ENCODE measurements at places on chromosomes 2 and 18.

DNA sequence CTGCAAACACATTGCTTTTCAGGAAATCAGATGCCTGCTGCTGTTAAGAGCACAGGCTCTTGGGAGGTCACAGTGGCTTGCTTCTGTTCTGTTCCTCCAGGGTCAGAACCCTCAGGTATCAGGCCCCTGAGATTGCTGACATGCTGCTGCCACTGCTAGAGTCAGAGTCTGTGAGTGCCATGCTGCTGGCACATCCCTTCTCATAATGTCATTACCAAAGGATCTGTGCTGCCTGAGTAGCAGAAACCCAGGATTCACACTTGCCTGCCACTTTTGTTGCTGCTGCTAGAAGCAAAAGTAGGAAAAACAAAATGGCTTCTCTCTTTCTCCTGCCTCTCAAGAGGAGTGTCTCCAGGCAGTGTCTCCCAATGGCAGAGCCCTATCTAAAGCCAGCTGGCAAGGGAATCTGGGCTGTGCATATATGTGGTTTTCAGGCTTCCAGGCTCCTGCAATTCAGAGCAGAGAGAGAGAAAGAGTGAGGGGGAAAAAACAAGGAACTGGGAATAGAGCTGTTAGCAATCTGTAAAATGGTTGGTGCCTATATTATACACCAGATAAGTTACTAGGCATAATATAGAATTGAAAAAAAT, 180.3 kb downstream of the MYCN start:
- DNase-seq: no peak

- no peak for DNase-seq
These were observed 71.5 kb downstream of the SLC4A3 start for GRCh38 chr2:219698748-219699439.

DNA sequence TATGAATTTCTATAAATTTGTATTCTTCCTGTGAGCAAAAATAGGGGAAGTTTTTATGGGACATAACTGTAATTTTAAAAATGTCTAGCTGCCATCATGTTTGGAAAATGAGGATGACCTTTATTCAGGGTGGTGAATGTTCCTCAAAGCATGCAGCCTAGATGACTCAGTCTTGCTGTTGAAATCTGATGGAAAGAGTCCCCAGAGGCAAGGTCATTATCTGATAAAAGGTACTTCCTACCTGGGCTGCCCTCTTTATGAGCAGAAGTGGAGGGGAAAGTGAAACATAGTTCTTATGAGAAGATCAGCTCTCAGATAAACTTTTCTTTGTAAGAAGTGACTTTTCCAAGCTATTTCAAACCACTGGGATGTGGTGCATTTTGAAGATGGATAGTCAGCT, 1144.7 kb upstream of the PIK3C3 start:
- no peak for DNase-seq

DNA sequence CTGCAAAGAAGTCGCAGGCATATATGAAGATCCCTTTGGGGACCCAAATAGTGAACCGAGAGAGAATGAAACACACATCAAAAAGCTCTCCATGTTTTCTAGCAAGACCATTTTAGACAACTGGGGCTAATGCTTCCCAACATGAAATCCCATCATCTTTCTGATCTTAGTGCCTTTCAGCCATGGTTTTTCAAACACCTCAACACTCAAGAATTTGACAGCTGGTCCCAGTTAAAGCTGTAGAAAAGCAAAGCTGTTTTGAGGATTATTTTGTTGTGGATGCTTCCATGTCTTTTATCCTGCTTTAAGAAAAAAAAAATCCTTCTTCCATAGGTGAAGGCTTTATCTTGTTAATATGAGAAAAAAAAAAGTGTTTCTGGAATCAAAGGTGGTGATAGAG, 259.1 kb downstream of the STK39 start:
- DNase-seq: no peak

GRCh38 chr2:74199871-74200305, 1.5 kb downstream of the MTHFD2 start:
- DNase-seq: no peak

- no peak for DNase-seq
These were observed 112.9 kb downstream of the THADA start for GRCh38 chr2:43482961-43483360.

DNA sequence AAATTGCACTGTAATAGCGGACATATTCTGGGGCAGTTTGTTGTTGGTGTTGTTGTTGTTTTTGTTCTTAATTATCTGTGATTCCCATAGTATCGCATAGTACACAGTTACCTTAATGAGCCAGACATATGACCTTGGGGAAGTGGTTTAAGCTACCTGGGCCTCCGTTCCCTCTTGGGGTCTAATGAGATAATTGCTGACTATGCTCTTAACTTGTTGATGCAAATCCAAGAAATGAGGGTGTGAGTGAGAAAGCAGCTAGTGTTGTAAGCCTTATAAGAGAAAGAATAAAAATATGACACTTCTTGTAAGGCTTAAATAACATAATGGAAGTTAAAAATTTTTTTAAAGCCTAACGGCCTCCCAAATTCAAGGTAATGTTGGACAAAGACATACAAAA, 7.1 kb downstream of the NMI start:
- DNase-seq: no peak

DNA sequence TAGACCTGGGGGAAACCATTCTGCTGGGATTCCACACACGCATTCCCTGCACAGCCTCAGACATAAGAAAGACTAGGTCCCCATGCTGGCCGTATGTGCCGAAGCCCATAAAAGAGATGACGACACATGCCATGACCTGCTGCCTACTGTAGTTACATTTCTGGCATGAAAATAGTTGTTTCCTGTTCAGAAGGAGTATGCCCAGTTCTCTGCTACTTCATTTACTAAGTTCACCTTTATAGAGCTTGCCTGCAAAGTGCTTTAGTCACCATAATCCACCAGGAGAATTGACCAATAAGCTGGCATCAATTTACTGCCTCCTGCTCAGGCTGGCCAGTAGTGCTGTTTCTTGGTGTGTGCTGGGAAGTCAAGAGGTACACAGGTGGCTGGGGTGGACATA, 150.2 kb upstream of the ALPP start:
- DNase-seq: no peak

GRCh38 chr2:177689623-177690022, 297.1 kb downstream of the AGPS start:
- no peak for DNase-seq

GRCh38 chr2:43332653-43333052, 106.2 kb upstream of the ZFP36L2 start:
- DNase-seq: no peak

GRCh38 chr2:118498943-118499342, 348.5 kb downstream of the EN1 start:
- no peak for DNase-seq

GRCh38 chr2:238861013-238861730, 13.3 kb downstream of the TWIST2 start:
- no peak for DNase-seq

GRCh38 chr2:212941361-212941760, 210.1 kb downstream of the IKZF2 start:
- no peak for DNase-seq

DNA sequence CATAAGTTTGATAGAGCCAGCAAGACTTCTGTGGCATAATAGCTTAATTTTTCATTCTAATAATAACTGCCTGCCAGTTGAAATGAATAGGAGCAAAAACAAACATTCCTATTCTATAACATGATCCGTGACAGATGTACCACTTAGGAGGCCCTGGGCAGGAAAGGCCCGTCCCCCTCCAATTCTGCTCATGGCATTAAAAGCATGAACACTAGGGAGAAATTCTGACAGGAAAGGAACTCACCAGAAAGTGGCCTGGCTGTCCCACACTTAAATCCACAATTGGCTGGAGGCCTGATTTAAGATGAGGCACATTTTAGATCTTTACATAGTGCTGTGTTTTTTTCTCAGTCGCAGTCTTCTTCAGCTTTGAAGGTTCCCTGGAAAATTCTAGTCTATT, 261.9 kb upstream of the ETAA1 start:
- DNase-seq: no peak

GRCh38 chr2:136060416-136060815, 57.5 kb downstream of the CXCR4 start:
- DNase-seq: no peak

GRCh38 chr2:106269591-106270291, 75.6 kb upstream of the UXS1 start:
- DNase-seq: peak; percentile 49

DNA sequence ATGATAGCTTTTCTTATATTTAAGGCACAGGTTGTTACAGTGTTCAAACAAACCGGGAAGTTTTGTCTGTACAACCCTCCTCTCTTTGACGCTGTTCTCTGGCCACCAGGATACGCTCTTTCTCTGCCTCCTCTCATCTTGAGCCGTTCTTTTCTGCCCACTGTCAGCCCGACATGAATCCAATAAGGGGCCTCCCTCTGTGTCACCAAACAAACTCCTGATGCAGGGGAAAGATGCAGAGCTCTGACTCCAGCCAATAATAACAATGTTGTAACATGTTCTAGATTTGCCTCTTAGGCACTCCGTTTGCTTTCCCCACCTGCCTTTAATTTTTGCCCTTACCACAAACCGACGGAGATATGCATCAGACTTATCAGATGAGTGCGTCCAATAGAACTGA, 449.3 kb downstream of the SLC4A3 start:
- DNase-seq: no peak

DNA sequence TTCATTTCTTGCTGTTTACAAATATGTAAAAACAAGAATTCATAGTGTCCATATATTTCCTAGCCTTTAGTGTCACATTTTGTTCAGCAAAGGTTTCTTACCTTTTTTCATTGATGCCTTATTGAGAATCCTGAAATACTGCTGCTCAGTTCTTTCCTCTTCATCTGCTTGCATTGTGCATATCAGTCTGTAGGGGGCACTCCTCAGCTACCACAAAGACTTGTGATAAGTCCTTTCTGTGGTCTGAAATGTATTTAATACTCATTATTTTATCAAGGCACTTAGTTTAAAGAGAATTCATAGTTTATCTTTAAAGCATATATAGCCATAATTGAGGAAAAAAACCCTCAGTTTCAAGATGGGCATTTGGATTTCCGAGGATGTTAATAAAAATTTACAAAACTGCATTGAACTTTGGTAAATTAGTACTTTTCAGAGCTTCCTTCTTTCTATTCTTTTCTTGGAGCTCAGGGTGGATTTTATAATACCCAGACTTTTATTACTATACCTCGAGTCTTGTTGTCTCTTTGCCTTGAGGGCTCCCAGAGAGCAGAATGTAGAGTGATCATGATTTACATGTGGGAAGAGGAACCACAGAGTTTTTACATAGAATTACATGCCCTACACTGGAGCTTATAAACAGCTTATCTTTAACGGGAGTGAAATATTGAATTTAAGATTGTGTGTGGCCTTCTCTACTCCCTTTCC, 570.1 kb downstream of the PLCL1 start:
- no peak for DNase-seq

DNA sequence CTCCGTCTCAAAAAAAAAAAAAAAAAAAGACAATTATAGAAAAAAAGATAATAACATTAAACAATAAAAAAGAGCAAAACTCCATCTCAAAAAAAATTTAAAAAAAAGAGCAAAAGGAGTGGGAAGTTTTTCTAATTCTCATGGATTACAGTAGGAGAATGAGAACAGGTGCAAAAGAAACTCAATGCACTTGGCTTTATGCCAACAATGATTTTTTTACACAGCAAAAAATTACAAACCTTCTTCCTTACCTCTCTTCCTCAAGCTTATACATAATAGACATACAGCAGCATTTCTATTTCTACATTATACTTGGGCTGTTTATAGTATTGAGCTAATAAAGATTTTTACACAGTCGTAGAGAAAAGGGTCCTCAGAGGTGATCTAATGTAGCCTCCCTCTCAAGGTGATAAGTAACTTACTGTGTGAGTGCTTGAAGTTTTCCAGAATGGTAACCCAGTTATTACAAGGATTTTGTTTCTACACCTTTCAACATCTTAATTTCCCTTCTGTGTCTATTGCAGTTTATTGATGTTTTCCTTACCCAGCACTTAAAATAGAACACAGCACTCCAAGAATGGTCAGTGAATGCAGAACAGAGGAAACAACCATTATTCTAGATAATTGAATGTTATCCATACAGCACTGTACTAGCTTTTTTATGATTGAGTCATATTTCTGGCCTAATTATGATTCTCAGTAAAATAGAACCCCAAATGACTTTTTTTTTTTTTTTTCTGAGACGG, 34.9 kb upstream of the RNF138 start:
- no peak for DNase-seq

DNA sequence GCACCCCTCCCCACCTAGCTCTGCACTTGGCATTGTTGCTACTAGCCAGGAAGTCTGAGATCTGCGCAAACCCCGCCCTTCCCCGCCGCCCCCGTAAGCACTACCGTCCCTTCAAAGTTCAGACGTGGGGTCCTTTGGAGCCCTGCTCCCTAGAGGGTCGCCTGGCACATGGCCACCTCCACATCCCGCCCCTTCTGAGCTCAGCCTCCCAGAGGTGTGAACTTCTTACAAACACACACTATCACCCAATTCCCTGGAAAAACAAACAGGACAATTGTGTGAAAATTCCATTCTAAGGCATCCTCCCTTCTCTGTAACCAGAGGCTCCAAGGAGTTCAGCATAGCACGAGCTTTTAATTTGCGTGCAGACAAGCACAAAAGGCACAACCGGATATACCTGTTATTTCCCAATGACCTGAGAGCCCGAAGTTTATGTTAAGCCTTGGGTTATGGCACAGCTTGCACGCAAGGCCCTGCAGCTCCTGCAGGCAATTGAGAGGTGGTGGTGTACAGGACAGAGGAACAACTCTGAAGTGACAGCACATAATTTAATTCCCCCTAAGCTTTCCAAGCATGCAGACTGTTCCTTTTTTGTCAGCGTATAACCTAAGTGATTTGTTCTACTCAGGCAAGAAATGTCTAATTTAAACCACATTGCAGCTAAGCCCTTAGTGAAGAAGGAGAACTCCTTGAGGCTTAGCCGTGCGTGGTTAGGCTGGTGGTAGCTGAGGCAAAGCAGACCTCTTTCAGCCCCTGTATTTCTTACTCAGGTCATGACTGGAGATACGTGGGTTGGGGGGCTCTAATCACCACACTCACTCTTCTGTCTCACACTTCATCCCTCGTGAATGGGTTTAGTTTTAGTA, 20.3 kb upstream of the CYP1B1 start:
- DNase-seq: no peak

Data from activated CD8-positive, alpha-beta memory T cell treated with anti-CD3 and anti-CD28 coated beads, Interleukin-2, amount 50 U/mL, for 4 hours (primary cell).